Stimulated activated CD8-positive, alpha-beta memory T cell treated with anti-CD3 and anti-CD28 coated beads, Interleukin-4, amount 100 ng/mL, for 4 hours (primary cell): ENCODE measurements at places on chromosomes 7 and 10.

- no peak for DNase-seq
Measured at GRCh38 chr10:122441961-122442360, 12.5 kb upstream of the ARMS2 start.

GRCh38 chr10:13634207-13634606 lies 47.4 kb downstream of the PRPF18 start:
- no peak for DNase-seq

GRCh38 chr7:158028290-158028941 lies 559.2 kb downstream of the PTPRN2 start:
- no peak for DNase-seq

GRCh38 chr10:2081501-2081900 lies 344.2 kb upstream of the ADARB2 start:
- DNase-seq, result no peak

DNA sequence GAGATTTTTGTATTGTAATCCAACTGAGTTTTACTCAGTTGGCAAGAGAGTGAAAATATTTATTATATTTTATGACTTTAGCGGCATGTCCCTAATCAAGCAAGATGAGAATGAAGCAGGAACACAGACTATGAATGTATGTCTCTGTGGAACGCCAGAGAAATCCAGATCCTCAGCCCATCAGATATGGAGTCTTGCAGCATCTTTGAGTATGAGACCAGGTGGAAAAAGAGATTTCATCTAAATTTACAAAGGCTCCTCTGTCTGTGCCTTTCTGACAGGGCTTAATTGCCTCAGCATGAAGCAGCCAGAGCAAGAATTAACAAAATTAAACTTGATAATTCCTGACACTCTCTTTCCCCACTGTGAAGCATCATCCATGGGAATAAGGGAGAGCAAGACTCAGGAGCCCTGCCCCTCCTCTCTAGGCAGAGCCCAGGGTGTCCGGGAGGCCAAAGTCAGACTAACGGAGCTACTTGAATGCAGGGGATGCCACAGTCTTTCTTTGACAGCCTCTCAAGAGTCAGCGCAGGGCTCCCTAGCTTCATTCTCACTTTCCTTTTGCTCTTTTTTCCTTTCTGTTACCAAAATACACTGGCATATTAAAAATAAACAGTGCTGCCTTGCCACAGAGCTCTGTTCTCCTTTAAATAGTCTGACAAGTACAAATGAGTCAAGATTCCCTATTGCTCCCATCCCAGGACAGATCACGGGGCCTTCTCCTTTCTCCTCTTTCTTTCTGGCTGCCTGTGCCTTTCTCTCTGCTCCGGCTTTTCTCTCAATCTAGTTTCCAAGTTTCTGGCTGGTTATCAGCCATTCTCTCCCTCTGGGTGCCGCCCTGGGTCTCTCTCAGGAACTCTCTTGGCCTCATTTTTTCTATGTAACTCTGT lies 132.2 kb upstream of the INHBA start:
- no peak for DNase-seq

DNA sequence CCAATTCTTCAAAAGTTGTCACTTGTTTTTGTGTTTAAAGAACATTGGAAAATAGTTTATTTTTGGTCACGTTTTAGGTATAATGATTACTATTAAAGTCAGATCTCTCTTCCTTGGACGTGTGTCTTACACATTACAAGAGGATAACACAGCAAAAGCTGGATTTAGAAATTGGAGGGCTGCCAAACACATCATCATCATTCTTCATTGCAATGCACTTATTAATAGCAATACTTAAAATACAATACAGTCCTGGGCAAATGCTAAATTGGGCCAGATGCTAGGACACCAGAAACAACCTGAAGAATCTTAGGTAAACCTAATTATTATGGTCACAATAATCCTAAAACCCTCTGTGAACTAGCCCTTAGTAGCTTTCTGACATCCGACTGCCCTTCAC lies 303.6 kb downstream of the DGKB start:
- no peak for DNase-seq

DNA sequence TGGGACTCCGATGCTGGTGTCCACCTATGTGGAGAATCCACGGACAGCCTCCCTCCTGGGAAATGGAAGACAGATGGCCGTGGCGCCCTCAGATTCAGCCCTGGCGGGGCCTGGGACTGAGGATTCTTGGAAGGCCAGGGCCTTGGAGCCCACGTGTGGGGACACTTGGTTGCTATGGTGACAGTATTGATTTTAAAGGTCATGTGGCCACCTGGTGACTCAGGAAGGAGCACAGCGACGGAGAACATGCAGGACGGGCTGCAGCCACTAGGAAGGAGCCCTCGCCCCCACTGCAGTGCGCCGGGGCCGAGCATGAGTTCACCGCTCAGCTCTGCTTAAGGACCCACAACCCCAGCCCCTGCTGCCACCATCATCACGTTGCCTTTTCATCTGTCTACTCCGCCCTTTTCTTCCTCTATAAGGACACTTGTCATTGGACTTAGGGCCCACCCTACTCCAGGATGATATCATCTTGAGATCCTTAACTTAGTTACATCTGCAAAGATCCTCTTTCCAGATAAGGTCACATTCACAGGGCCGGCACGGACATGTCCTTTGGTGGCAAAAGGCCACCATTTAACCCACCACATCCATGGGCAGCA lies 3.7 kb upstream of the STK32C start:
- no peak for DNase-seq

DNA sequence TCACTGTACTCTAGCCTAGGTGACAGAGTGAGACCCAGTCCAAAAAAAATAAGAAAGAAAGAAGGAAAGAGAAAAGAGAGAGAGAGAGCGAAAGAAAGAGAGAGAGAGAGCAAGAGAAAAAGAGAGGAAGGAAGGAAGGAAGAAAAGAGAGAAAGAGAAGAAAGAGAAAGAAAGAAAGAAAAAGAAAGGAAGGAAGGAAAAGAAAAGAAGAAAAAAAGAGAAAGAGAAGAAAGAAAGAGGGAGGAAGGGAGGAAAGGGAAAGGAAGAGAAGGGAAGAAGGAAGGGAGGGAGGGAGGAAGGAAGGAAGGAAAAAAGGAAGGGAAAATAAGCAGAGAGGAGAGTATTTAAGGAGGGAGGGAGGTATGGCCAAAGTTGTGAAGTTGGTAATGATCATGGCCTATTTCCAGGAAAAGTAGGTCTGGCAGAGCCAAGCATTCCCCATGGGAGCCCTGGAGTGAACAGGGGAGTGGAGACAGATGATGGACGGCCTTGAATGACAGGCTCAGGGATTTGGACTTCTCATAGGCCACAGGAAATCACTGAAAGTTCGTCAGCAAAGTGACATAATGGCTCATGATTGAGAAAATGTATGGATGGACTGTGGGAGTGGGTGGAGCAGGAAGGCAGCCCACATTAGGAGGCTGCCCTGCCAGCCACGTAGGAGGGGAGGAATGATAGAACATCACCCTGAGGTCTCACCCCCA lies 44.8 kb upstream of the CUX1 start:
- DNase-seq, result no peak
